ACHN (cell line): ENCODE measurements at places on chromosomes 12 and 14.
A peak's percentile ranks its signal among the peaks of the same experiment; 100 is the strongest.

- DNase-seq, result no peak
These were observed 79.6 kb downstream of the PITPNM2 start for GRCh38 chr12:123071099-123071800.

GRCh38 chr14:100213956-100214769 is 24.8 kb upstream of the YY1 start:
- peak; percentile 84 for DNase-seq

DNA sequence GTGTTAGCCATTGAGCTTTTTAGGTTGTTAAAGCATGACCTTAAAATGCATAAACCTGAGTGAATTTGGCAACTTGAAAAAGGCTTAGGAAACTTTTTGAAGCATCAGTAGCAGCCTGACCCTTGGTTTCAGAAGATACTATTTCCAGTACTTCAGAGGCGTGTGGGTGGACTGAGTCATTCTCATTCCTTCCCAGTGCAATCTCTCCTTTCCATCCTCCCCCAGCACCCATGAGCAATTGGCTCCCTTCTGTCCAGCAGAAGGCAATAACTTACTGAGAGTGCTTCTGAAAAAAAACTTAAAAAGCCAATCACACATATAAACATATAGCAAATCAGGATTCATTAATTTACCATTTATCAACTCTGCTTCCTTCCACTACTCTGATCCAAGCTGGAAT is 299.3 kb upstream of the STXBP6 start:
- no peak for DNase-seq

GRCh38 chr14:85254711-85255110 is 275.2 kb upstream of the FLRT2 start:
- no peak for DNase-seq

DNA sequence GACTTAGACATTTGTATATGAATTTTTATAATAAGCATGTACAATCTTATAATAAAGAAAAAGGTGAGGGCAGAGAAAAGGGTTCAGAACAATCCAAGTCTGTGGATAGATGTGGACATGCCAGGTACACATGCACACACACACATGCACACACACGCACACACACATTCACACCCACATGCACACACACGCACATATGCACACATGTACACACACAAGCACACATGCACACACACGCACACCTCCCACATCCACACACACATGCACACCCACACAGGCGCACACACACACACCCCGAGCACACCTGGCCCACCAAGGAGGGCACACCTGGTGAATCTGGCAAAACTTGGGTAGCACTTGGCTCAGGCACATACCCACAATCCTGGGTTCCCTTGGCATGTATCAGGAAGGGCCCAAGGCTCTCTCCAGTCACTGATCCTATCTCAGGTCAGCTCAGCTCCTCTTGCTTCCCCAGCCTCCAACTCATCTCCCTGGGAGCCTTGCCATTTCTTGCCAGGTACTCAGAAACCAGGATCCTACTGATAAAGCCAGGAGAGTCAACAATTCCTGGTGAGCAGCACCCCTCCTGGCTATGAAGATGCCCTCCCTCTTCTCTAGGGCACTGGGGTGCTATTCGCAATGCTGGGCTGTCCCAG is 18.6 kb upstream of the TMEM106C start:
- DNase-seq, result no peak

DNA sequence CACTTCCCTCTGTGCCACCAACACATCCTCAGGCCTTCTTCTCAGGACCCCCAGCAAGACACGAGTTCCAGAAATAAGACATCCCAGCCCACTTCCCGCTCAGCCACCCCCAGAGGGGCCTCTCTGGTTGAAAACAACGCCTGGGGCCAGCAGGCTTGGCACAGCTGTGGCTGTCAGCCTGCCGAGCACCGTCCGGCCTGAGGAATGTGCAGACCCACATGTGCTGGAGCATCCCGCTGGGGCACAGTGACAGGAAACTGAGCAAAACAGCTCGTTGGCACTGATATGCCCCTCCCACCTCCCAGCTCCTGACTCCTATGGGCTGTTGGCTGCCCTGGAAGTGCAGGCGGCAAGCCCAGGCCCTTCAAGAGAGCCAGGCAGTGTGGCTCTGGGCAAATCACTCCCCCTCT is 1.4 kb downstream of the SYNE3 start:
- DNase-seq, result no peak

DNA sequence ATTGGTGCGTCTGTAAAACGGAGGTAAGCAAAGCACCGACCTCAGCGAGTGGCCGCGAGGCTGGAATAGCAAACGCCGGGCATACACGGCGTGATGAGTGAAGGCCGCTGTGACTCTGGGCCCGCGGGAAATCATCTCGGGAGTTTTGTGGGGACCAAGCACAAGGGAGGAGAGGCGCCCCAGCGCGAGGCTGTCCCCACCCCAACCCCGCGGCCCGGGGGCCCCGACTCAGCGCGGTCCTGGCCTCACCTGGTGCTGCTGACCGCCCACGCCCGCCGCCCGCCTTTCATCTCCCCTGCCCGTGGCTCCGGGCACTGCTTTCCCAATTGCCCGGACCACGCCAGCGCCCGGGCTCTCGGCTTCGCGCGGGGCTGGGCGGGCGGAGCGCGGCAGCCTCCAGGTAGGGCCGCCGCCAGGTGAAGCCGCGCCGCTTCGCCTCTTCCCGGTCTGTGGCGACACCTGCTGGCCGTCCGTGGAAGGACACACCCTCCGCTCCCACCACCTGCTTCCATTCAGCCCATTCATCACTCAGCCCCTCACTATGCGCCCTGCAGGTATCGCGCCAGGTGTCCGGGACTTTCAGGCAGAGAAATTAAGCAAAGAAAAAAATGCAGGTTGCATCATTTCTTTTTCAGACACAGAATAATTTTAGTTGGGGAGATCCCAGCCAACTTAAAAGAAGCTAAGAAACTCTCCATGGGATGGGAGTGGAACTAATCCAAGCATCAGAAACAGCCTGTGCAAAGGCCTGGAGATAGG is 360.4 kb downstream of the MED13L start:
- DNase-seq, result peak; percentile 45

- no peak for DNase-seq
These were observed 104.0 kb upstream of the PWP1 start for GRCh38 chr12:107581619-107582015.

GRCh38 chr14:52961060-52961639 is 10.3 kb upstream of the FERMT2 start:
- DNase-seq, result peak; percentile 59

GRCh38 chr12:26369588-26369987 is 174.2 kb downstream of the SSPN start:
- DNase-seq, result peak; percentile 85

DNA sequence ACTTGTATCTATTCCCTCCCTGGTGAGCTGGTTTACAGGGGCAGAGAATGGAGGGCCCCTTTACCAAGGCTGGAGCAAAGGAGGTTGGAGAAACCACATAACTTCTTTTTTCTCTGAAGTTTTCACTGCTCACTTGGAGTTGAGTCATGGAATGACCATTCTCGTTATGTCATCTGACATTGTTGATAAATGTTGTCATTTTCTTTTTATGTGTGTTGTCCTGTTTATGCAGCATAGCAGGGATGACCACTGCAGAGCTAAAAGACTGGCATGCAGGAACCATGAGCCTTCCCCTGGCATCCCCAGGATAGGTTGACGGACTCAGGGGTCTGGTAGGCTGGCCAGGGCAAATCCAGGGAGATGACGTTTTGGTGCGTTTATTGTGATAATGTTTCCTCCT is 256.8 kb upstream of the DDHD1 start:
- DNase-seq, result no peak

- no peak for DNase-seq
These were observed 710.6 kb downstream of the SLC6A15 start for GRCh38 chr12:84201976-84202375.

DNA sequence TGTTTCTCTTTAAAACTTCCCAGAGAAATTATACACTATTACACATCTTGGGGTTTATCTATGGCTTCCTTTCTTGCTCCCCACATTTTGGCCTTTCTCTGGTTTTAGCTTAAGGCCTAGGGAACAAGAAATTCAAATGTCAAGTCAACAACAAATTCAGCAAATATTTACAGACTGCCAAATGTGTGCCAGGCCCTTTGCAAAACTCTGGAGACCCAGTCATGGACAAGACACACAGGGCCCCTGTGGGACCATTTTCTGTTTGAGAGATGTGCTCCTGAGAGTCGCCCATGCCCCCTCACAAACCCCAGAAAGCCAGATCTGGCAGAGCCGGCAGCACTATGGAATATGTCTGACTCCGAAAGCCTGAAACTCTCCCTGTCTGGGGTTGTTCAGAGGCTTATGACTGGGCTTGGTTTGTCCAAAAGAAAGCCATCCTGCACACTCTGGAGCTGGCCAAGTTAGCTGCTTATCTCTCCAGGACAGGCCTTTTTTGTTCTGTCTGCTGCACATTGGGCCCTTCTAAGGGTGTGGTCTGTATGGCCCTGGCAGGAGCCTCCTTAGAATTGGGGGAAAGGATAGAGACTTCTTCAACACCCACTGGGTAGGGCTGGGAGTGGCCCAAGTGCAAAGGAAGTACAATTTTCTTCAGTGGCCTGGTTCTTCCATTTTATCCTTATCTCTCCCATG is 1.1 kb upstream of the KRT3 start:
- no peak for DNase-seq

- no peak for DNase-seq
These were observed 25.1 kb downstream of the STX2 start for GRCh38 chr12:130813949-130814348.

DNA sequence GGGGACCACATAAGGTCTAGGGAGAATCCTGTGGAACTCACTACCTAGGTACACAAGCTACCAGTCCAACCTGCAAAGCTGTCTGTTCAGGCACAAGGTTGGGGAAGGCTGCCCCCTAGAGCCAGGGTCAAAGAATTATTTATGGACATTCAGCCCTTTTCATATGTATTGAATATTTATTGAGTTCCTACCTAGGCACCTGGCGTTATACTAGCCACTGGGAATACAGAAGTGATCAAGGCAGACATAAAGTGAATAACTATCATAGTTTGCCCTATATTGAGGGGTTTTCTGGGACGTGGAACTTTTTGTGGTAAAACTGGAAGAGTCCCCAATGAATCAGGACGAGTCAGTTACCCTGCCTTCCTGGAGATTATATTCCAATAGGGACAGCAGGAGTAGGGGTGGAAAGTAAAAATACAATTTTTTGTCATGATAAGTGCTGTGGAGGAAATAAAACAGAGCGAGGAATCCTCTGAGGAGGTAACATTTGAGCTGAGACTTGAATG is 5.8 kb upstream of the SLC48A1 start:
- peak; percentile 73 for DNase-seq

GRCh38 chr12:97167598-97167997 is 260.5 kb downstream of the NEDD1 start:
- no peak for DNase-seq

DNA sequence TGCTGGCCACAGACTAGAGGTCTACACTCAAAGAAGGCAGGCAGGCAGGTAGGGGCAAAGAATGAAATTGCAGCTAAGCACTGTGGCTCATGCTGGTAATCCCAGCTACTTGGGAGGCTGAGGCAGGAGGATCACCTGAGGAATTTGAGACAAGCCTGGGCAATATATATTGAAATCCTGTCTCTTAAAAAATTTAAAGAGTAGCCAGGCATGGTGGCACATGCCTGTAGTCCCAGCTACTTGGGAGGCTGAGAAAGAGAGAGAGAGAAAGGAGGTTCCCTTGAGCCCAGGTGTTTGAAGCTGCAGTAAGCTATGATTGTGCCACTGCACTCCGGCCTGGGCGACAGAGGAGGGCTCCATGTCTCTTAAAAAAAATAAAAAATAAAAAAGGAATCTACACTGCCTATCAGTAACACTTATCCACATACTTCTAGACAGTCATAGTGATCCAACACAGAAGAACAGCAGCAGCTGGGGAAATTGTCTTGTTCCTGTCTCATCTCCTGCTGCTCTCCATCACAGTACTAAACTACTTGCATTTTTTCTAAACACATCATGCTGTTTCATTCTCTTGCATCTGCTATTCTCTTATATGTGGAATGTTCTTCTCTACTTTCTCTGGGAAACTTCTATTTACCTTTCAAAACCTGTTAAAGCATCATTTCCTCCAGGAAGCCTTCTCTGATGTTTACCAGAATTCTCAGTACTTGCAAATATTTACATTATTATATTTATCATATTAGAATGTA is 57.2 kb downstream of the ATF7 start:
- DNase-seq, result no peak

DNA sequence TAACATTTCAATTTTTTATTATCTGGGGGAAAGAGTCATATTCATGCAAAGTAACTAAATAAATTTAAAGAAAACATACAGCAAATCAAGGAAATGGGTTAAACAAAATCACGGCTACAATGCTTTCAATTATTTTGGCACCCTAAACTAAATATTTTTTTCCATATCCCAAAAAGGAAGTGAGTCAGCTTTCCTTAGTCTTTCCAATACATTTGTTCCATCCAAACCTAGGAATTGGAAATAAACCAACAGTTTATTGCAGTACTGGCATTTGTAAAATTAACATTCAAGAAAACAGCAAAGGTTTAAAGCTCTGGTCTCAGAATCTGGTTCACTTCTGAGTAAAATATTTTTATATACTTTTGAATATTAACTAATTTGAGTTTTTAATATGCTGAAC is 89.2 kb downstream of the BCL2L14 start:
- DNase-seq, result no peak

- peak; percentile 78 for DNase-seq
These were observed 1.4 kb downstream of the IFFO1 start for GRCh38 chr12:6554168-6555017.

DNA sequence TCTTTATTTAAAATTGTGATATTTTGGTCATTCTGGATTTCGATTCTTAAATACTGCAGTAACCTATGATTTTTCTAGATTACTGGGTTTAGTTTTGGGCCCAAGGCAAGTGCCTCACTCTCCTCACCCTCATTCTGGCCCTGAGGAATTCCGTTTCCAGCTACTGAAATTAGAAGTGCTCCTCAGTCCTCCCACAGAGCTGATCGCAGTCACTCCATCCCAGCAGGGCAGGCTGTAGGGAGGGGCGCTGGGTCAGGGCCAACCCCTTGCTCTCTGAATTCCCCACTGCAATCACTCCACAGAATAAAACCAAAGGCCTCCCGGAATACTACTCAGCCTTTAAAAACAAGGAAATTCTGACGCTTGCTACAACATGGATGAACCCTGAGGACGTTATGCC is 66.5 kb upstream of the DIO3 start:
- no peak for DNase-seq

DNA sequence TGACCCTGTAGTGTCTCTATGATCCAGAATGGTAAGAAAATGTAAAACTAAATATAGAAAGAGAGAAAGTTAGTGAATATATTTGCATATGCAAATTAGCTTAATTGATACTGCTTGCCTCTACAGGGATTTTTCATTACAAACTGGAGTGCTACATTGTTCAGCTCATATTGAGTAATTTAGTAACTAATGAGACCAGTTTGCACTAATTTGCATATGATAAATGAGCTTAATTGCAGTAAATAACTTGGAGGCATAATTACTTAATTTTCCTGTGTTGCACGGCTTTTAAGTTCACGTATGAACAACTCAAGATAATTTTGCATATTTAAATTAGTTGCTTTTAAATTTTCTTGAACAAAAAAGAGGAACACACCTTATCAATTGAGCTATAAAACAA is 436.5 kb downstream of the NPAS3 start:
- DNase-seq, result no peak

GRCh38 chr12:109734219-109735000 is 20.8 kb downstream of the FAM222A start:
- no peak for DNase-seq

- no peak for DNase-seq
These were observed 2.5 kb downstream of the CD163 start for GRCh38 chr12:7501031-7501588.
